Kidney capillary endothelial cell (primary cell): ENCODE measurements at places on chromosomes 4 and X.
A peak's percentile ranks its signal among the peaks of the same experiment; 100 is the strongest.

DNA sequence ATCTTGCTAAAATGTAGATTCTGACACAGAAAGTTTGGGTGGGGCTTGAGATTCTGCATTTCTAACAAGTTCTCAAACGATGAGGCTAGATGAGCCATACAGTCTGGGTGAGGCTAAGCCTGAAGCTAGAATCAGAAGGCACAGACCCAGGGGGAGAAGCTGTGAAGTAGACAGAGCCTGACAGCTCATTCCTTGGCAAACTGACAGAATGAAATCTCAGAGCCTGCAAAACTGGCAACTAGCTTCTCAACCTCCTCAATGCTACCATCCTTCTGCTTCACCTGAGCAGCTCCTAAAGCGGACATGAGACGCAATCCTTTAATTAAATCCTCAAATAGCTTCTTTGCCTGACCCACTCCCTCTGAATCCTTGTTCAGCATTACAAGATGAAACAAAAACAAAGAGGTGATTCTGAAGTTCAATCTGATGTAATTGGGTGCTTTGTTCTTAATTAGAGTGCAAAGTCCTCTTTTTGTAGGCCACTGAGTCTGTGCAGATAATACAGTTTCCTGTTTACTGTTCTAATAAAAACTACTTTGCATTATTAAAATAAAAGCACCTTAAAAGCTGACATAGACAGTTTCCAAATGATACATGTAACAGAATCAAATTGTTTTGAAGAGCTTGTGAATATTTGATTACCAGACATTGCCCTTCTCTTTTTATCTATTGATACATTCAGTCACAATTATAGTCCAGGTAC is 71.0 kb upstream of the BMP2K start:
- no peak for DNase-seq

DNA sequence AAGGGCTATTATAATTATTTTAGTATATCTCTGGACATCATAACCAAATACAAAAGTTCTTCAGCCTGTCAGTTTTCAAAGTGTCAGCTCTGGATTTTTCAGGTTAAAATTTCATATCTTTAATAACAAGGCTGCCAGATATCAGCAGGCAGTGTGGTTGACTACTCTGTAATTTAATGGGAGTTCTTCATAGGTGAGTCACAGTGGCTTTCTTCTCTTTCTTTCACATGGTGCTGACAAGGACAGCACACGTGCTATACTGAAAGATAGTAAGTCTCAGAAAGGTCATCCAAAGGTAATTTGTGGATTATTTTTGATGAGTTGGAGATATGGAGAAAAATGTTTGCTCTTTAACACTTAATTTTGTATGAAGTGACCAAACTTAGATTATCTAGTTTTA is 43.2 kb downstream of the GALNT7 start:
- peak; percentile 59 for DNase-seq

DNA sequence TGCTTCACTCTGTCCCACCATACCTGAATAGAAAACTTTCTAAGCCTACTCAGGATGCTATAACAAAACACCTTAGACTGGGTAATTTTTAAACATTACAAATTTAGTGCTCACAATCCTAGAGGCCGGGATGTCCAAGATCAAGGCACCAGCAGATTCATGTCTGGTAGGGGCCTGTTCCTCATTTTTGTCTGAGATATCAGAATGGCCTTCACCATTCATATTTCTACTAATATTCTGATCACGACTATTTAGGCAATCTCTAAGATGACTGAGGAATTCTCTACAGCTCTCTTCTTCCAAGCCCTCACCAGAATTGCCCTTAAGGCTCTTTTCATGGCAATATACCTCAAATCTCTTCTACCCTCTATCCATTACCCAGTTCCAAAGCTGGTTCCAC is 77.4 kb upstream of the NRK start:
- DNase-seq: no peak

DNA sequence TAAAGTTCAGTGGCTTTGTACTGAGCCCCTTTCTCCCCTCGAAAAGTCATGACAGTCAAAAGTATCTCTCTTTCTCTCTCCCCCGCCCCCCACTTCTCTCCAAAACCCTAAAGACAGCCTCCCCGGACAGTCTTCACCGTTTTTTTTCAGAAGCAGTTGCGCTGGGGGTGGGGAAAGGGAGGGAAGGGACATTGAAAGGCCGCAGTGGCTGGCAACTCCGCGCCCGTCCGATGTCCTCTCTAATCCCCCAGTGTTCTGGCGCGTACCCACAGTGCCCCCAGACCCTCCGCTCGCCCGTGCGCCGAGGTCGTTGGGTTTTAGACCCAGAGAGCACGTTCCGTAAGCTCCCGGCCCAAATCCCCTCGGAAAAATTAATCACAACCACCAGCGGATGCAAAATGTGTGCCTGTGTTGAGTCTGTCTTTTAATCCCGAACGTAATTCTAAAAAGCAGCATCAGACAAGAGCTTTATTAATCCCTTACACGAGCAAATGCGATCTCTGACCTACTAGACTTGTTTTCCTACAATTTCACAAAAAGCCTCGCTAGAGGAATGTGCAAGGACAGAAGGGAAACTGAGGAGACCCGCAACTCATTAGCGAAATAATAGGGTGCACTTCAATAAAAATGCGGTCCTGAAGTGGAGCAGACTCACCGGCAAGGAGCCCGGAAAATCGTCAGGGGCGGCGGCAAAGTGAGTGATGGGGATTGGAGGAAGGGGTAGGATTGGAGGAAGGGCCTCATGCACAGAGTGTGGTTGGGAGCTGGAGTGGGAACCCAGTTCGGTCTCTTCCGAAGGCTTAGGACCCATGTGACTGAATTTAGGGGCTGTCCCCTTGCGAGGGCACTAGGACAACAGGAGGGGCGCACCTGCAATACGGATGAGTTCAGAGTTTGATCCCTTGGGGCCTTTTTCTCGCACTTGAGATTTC is 12.2 kb upstream of the PRDM8 start:
- no peak for DNase-seq

- no peak for DNase-seq
These were observed 97.3 kb downstream of the GEMIN8 start for GRCh38 chrX:13932416-13932815.

GRCh38 chr4:37687194-37687562 is 1.0 kb upstream of the RELL1 start:
- no peak for DNase-seq

- DNase-seq: no peak
These were observed 5.3 kb upstream of the VMA21 start for GRCh38 chrX:151391722-151392121.

DNA sequence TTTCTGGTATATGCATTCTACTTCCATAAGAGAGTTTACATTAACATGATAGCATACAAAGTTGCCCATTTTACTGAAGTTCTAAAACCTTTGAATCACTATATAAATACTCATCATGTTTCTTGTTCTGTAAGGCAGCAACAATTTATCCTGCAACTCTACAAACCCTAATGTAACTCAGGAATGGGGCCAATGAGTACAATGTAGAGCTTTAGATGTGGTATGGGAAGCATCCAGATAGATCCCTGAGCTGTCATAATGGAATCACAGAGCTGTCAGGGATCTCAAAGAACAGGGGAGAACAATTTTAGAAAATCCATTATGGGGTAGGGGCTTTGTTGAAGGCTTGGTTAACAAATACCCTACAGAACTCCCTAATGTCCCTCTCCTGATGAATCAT is 88.5 kb downstream of the DCUN1D4 start:
- no peak for DNase-seq

DNA sequence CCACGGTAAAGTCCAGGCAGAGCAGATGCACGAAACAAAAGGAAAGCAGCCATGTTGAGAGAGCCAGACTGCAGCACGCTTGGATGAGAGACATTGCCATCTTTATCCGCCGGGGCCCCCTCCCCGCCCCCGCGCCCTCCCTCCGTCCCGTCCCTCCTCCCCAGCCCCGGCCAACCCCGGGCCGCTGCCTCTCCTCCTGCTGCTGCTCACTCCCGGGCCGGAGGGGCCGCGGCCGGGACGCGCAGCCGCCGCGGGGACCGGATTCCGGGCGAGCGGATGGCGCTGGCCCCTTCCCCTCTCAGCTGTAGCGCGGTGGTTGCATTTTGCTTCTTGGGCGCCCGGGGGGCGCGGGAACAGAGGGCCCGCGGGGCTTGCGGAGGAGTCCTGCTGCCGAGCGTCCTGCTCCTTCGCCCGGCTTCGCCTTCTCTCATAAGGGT is 542 bp downstream of the RNF150 start:
- peak; percentile 22 for DNase-seq
